Stimulated activated CD8-positive, alpha-beta memory T cell treated with anti-CD3 and anti-CD28 coated beads, Interleukin-7, amount 100 ng/mL, for 4 hours (primary cell): ENCODE measurements at places on chromosomes 4 and X.

GRCh38 chr4:85828027-85828890 is 353.3 kb downstream of the ARHGAP24 start:
- no peak for DNase-seq

- DNase-seq = no peak
These were observed 1119.6 kb downstream of the PCDH18 start for GRCh38 chr4:136412708-136413107.

- DNase-seq = no peak
These were observed 83.4 kb upstream of the COX18 start for GRCh38 chr4:73152893-73153292.

- DNase-seq = no peak
These were observed 1429.4 kb upstream of the ADGRL3 start for GRCh38 chr4:59770601-59771264.

DNA sequence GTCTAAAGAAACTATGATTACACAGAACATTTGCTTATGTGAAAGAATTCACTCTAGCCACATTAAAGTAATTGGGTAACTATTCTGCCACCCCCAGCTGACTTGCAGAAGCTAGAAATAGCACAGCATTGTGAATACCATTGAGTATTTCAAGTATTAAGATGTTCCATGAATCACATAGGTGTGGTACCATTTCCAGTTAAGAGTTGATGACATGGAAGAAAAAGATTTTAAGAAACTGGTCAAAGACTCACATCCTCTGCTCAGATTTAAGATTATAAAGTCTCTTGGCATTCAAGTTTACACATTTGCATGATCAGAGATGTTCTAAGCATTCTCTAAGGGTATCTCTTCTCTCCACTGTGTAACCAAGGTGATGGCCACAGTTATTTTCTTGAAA is 287.5 kb downstream of the CAMK2D start:
- no peak for DNase-seq

DNA sequence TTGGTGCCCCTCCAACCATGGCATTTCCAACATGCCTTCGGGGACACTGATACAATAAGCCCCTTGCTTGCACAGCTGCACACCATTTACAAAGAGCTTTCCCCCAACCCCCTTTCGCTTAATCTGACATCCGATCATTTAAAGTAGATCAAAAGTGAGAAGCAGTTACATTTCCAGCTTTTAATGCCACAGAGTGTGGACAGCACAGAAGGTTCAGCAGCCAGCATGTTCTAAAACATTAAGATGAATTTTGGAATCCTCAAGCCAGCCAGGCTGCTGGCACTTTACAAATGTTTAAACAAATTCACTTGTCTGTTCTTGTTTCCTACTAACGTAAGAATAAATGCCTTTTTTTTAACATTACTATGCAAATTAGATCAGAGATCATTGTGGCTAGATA is 284.4 kb upstream of the LDB2 start:
- no peak for DNase-seq

GRCh38 chrX:103330681-103331288 is 746 bp downstream of the TCEAL7 start:
- no peak for DNase-seq

GRCh38 chr4:21507439-21507838 is 441.1 kb downstream of the KCNIP4 start:
- DNase-seq = no peak

DNA sequence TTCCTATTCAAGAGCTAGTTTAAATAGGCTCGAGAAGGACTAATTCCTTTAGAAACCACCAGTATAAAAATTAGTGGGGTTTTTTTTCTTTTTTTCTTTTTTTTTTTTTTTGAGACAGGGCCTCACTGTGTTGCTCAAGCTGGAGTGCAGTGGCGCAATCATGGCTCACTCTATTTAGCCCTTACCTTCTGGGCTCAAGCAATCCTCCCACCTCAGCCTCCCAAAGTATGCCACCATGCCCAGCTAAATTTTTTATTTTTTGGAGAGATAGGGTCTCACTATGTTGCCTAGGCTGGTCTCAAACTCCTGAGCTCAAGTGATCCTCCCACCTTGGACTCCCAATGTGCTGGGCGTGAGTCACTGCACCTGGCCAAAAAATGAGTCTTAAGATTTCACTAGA is 52.8 kb downstream of the APOO start:
- DNase-seq = no peak

GRCh38 chr4:106369456-106370060 is 980 bp upstream of the GIMD1 start:
- DNase-seq = no peak

DNA sequence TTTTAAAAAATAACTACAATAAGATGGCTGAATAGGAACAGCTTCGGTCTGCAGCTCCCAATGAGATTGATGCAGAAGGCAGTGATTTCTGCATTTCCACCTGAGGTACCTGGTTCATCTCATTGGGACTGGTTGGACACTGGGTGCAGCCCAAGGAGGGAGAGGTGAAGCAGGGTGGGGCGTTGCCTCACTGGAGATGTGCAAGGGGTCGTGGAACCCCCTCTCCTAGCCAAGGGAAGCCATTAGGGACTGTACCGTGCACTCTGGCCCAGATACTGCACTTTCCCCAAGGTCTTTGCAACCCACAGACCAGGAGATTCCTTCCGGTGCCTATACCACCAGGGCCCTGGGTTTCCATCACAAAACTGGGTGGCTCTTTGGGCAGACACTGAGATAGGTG is 640.1 kb downstream of the IQCM start:
- no peak for DNase-seq

DNA sequence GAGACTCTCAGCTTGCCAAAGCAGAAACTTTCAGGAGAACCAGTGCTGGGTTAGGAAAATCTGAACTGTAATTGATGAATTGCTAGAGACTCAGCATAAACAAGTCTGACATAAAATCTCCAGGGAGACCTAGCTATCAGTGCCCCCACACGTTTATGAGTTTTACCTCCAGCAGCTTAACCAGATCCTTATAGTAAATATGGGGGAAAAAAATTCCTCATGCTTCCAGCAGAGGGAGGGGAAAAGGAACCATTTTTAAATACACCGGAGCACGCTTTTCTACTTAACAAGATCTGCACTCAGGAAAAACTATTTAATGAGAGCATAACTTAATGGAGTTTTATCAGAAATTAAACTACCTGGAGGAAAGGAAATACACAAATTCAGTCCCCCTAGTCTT is 1040.7 kb upstream of the INTU start:
- DNase-seq = no peak

GRCh38 chr4:79227860-79228259 is 98.0 kb downstream of the NAA11 start:
- no peak for DNase-seq

GRCh38 chrX:13899607-13900006 is 82.7 kb upstream of the GPM6B start:
- DNase-seq = no peak

- DNase-seq = no peak
These were observed 4.2 kb downstream of the CENPVL3 start for GRCh38 chrX:51614353-51615012.

DNA sequence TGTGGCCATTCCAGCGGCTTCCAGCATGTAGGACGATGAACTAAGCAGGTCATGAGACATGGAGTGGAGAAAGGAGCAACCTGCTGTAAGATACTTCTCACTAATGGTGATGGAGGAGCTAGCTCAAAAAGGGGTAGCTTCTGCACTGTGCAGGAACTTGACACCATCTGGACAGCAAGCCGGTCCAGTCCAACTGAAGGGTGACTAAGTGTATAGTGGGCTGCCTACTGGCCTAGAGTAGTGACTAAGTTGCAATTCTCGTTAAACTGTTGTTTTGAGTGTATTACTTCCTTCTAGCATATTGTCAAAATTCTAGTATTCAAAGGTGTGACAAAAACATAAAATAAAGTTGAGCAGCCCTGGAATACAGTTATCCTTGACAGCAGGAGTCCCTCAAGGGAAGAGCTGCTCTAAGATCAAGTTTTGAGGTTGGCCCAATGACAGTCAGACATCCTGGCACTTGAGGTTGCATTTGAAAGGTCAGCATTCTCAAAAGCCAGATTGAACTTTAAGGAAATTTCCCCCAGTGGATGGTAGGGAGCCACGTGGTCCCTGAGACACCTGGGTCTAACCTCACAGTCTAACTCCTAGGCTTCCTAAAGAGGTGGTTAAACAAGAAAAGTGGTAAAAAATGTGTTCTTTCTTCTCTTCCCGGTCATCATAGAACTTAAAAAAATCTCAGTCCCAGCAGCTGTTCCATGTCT is 8.0 kb downstream of the CETN2 start:
- DNase-seq = no peak

DNA sequence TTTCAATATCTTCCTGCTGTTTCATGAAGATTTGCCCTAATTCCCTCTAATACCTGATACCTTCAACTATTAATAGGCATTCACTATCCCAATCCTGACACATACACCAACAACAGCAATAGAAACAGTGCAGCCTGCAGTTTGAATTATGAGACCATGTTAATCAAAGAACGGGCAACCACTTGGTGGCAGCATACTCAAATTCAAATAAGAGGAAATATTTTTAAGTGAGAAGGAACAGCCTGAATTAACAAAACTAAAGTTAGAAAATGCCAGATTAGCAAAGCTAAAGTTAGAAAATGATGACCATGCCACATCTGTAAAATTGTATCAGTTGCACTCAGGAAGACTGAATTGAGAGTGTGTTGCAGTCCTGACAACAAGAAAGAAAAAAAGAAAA is 204.9 kb downstream of the SMARCA1 start:
- no peak for DNase-seq

DNA sequence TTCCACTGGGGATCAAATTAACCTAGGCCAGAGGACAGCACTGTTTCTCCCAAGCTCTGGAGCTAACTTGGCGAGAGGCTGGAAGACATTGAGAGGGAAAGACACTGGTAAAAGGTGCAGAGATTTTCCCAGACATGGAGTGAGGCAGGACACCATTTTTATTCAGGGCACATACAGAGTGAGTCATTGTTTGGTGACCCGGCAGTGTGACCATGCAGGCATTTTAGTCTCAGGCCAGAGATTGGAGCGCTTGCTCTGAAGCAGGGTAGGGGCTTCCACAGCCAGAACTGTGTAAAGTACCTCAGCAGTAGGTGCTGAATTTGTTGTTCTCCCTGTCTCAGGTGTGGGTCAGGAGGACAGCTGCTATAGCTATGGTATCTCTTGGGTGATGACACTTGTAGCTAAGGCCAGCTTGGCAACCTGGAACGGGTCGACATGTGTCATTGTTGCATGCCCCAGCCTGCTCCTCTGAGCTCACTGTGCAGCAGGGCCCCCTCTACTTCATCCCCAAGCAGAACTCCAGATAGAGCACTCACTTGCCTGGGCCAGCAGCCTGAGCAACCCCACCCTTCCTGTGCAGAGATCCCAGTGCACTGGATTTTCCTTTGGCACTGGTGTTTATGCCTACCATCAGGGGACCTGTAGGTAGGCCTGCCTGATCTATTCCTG is 79.8 kb upstream of the ATP8A1 start:
- no peak for DNase-seq

- no peak for DNase-seq
These were observed 71.5 kb upstream of the HPRT1 start for GRCh38 chrX:134388161-134389109.

DNA sequence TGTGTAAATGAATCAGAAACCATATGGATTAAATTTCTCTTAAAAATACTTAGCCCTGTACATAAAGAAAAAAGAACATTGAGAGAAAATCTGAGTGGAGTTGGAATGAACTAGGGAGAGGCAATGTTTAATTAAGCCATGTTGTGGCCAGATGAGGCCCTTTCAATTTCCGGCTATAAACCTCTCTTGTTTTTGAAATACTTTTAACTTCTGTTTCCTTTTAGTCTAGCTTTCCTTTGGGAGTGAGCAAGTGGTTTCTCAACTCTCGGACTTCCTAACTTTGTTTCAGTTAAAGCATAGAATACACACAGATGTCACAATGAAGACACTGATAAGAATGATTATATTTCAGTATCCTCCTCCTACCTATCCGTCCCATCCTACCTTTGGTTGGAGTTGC is 197.2 kb downstream of the ARHGAP24 start:
- no peak for DNase-seq

- no peak for DNase-seq
These were observed 41.1 kb downstream of the MAD2L1 start for GRCh38 chr4:120025516-120025915.
